ENCODE measurements at places on chromosomes 4 and X.

- DNase-seq: no peak
These were observed 36.0 kb downstream of the RTL9 start for GRCh38 chrX:110394651-110395050.

DNA sequence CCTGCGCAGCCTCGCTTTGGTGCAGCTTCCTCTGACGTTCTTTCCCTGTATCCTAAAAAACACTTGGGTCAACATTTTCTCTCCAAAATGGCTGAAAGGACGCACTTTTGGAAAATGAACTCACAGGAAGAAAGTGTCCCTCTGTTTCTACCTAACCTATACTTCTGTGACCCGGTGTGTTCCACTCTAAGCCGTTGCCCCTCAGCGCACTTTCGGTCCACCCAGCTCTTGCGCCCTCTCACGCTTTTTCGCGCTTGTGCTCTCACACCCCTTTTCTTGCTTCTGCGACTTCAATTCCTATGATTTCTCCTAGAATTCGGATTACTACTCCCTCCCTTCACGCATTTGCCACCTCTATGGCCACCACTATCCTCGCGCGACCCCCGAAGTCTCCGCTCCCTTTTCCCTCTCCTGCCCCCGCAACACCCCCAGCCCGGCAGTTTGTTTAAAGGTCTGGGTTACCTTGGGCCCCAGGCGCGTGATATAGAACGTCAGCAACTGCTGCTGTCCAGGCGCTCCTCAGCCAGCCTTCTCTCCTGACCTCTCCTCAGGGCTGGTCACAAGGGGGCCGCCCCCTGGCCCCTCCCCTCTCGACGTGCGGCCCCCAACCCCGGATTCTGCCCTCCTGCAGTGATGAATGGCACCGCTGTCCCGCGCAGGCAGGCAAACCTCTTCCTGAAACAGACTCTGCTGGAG is at the start of gene USP51:
TSS of gene USP51 (minus strand) at position 535 of the 696 bp plus-strand sequence. CDS start 909 bp downstream, outside the sequence.
- DNase-seq: peak; percentile 34

DNA sequence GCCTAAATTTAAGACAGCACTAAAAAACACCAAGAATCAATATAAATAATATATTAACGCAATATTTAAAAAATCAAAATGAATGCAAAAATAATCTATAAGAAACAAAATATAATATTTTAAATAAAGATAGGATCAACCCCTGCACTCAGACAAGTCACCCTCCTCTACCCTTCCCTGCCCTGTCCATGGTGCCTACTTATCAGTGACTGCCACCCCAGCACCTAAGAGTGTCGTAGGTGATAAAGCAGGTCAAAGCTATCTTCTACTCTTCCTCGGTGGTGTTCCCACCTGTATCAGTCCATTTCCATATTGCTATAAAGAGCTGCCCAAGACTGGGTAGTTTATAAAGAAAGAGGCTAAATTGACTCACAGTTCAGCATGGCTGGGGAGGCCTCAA is 251.9 kb downstream of the STIM2 start:
- DNase-seq: no peak

DNA sequence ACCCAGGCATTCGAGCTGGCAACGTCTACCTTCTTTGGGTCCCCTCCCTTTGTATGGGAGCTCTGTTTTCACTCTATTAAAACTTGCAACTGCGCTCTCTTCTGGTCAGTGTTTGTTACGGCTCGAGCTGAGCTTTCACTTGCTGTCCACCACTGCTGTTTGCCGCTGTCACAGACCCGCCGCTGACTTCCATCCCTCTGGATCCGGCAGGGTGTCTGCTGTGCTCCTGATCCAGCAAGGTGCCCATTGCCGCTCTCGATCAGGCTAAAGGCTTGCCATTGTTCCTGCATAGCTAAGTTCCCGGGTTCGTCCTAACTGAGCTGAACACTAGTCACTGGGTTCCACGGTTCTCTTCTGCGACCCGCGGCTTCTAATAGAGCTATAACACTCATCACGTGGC is 183.5 kb upstream of the GALNTL6 start:
- no peak for DNase-seq

DNA sequence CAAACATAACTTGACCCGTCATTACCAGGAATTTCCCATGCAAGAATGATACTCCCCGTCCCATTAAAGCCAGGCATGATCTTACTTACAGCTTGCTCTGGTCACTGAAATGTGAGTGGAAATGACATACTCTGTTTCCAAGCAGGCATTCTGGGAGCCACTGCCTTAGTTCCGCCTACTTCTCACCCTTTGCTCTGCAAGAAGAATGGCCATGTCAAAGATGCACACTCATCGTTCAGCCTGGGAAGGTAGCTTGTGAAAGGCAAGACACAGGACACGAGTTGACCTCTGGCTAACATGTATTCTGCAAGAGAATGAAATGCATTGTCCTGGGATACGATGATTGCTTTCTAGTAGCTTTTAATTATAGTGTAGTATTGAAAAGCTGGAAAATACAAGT is 1144.4 kb downstream of the NLGN4X start:
- DNase-seq: no peak

- no peak for DNase-seq
These were observed 100.9 kb downstream of the LCORL start for GRCh38 chr4:17920681-17921080.

GRCh38 chrX:103825881-103826280 is 6.2 kb downstream of the RAB9B start:
- no peak for DNase-seq

GRCh38 chrX:13581554-13581953 is 12.2 kb downstream of the EGFL6 start:
- DNase-seq: no peak
